ENCODE measurements at places on chromosomes 13 and 19. TPM values are rescaled to one million over a fixed set of nuclear protein-coding genes. Genes with fewer than 3 reads are reported as not detected.
A peak's percentile ranks its signal among the peaks of the same experiment; 100 is the strongest.

F10 gene
- total RNA-seq = not detected

SERP2 gene
- not detected for total RNA-seq

FFAR3 gene
- total RNA-seq = not detected

SAE1 gene
- total RNA-seq = 168 TPM

GRCh38 chr19:56270676-56271075 is 1.9 kb upstream of the EDDM13 start:
- DNase-seq = no peak

DNA sequence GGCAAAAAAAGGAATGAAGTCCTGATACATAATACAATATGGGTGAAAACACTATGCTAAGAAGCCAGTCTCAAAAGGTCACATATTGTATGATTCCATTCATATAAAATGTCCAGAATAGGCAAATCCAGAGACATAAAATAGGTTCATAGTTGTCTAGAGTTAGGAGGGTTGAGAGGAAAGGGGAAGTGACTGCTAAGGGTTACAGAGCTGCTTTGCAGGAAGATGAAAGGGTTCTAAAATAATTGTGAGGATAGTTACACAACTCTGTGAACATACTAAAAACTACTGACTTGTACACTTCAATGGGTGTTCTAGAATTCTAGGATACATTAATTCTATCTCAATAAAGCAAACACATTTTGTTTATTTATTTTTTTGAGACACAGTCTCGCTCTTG is 25.7 kb downstream of the CAB39L start:
- no peak for DNase-seq

DNA sequence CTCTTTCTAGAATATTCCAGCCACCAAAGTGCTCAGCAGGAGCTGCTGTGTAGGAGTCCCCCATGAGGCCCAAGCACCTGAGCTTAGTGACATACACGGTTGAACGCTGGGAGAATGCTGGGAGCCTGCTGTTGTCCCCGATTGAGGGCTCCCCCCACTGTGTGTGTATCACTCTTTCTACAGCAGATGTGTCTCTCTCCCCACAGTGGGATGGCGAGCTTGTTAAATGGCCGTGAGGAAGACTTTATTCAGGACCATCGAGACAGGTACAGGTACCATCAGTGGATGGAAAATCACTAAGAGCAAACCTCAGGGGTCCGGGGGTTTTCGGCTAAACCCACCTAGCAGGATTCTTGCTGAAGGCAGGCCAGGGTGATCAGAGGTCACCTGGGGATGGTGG is 22.7 kb downstream of the EPN1 start:
- no peak for DNase-seq

DNA sequence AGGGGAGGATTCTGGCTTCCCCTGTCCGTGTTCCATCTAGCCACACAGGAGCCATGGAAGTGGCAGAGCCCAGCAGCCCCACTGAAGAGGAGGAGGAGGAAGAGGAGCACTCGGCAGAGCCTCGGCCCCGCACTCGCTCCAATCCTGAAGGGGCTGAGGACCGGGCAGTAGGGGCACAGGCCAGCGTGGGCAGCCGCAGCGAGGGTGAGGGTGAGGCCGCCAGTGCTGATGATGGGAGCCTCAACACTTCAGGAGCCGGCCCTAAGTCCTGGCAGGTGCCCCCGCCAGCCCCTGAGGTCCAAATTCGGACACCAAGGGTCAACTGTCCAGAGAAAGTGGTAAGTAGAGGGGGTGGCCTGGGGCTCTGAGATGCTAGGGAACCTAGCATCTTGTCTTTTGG is 1.5 kb downstream of the BABAM1 start:
- DNase-seq = no peak

DNA sequence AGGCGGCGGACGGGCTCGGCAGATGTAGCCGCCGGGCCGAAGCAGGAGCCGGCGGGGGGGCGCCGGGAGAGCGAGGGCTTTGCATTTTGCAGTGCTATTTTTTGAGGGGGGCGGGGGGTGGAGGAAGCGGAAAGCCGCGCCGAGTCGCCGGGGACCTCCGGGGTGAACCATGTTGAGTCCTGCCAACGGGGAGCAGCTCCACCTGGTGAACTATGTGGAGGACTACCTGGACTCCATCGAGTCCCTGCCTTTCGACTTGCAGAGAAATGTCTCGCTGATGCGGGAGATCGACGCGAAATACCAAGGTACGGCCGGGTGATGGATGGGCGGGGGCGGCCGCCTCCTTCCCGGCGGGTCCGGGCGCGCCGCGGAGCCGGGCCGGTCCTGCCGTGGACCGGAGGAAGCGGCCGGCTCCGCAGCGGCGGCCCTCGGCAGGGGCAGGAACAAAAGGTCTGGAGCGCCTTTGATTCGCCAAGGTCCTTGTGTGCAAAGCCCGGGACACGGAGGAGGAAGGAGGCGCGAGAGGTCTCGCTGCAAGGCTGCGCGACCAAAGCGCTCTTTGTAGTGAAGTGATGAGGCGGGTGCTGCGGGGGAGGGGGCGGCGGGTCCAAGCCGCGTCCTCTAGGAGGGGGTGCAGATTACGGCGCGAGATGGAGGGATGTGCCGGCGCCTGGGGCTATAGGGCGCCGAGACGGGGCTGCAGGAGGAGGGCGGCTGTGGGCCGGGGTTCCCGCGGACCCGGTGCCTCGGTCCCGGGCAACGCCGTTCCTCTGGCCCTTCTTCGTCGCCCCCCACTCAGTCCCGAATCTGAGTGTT is 689 bp downstream of the ING1 start:
- peak; percentile 73 for DNase-seq

DNA sequence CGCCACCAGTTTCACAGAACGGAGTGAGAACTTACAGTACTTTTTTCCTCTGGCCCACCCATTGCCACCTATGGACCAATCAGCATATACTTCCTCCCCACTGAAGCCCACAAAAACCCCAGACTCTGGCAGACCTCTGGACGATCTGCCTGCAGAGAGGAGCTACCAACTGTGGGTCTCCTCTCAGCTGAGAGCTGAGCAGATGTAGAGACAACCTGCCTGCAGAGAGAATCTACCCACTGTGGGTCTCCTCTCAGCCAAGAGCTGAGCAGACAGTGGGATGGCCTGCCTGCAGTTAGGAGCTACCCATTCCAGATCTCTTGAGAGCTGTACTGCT is 69.7 kb downstream of the PIBF1 start:
- no peak for DNase-seq

DNA sequence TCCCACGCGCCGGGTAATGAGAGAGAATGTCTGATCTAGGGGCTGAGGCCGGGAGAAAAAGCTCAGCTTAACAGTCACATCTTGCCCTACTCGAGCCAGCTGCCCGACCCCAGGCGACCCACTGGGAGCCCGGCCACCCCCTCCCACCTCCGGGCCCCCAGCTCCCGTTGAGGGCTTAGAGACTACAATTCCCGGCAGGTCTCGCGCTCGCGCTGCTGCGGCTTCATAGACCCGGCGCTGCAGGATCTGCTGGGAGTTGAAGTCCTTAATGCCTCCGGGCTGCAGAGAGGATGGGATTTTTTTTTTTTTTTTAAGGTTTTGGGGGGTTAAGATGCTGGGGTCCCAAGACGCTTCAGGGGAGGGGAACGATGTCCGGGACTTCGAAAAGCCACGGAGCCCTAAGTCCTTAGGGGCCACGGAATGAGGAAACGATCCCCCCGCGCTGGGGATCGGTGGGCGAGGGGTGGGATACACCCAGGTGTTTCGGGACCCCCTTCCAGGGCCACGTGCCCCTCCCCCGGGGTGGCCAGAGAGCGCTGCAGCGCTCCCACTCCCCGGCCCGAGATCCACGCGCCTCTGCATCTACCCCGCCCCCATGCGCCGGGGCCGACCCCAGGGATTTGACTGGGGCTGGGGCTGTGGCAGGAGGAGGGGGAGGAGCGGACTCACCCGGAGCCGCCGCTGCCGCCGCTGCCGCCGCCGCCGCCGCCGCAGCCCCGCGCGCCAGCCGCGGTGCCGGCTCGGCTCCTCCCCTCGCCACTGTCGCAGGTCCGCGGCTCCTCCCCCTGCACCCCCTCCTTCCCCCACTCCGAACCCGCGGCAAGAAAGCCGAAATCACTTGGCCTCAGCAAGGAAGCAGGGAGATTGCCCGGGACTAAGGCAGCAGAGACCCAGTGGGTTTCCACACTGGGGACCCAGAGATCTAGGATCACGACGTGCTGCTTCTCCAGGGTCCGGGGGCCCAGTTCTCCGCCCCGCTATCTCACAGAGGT is at the start of gene SYT3:
SYT3 (minus strand) TSS at position 761 of the 992 bp plus-strand sequence. CDS start 2,470 bp downstream, outside the sequence.
- DNase-seq = no peak

GRCh38 chr19:15108845-15109767 is 1.9 kb downstream of the SYDE1 start:
- no peak for DNase-seq

DNA sequence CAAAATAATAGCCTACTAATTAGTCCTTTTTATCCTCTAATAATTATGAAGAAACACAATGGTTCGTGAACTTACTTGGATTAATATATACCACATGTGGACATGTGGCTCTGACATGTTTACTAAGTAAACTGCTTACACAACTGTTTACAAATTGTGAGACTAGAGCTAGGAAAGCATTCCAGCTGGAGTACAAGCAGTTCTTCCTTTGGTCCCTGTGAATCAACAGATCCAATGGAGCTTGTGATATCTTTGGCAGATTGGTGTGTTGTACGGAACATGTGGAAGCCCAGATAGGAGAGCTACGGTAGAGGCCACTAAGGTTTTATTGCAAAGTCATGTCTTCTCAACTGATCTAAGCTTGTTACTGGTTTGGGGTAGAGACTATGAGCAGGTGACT is 145.5 kb upstream of the SPRY2 start:
- no peak for DNase-seq

- DNase-seq = no peak
These were observed 592.9 kb downstream of the KCTD12 start for GRCh38 chr13:76293346-76293745.

DNA sequence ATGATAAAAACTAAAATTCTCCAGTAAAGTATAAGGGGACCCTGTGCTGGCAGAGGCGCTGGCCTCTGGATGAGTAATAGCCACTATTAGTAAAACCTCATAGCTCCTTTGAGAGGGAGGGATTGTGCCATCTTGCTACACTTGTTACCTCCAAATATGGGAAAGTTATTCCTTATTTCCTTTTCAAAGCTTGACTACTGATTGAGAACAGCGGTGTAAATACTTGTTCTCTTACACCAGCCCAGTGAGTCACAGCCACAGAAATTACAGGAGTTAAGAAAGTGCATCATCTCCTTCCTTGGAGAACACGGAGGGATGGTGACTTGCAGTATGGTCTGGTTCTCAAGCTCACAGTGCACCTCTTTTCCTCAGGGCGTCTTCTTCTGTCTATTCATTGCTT is 379.0 kb downstream of the EFNB2 start:
- DNase-seq = no peak

- DNase-seq = no peak
These were observed 16.8 kb downstream of the POLR1D start for GRCh38 chr13:27638521-27638920.

DNA sequence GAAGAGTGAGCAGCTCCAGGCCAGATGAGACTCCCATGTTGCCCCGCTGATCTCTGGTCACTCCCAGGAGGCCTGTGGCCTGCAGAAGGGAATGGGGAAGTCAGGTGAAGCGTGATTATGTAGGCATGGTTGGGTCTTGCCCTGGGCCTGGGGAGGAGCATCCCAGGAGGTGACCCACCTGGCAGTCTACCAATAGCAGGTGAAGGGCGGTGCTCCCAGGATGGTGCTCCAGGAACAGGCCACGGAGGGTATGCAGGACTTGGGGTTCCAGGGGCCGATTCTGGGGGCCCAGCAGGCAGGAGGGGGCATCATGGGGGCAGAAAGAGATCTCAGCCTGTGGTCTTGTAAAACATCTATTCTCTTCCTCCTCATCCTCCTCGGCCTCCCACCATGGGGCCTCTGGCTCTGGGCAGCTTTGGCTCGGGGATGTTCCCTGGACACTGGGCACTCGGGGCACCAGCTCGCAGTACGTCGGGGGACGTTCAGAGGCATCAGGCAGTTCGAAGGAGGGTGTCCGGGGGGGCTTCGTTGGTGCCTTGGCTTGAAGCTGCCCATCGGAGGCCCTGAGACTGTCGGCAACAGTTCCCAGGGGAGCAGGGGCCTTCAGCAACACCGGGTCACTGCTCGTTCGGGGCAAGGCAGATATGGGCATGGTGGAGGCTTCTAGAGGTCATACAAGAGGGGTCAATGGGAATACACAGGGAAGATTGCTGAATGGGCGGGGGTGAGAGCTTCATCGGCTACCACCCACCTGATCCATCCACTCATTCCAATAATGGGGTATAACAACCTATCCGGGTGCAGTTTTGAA is 12.4 kb downstream of the SH2D3A start:
- DNase-seq = no peak

DNA sequence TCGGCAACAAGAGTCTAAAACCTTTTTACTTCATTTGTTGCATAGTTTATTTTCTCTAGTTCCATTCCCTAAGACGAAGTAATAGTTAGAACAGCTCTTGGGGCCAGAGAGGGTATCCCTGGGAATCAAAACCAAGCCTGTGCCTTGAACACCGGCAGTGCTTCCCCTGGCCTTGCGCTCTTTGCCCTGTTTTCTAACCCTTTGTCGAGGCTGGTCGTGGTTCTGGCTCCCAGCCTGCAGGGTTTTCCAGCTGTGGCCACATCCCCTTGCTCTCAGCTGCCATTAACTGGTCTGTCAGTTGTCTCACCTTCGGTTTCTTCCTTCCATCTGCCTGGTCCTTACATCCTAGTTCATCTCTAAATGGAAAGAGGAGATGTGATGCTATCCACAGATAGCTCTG is 61.0 kb downstream of the HSPH1 start:
- DNase-seq = no peak

Data from activated CD4-positive, alpha-beta T cell treated with anti-CD3 and anti-CD28 coated beads, Interleukin-2, amount 10 ng/mL, durations not matched to agents 7 days and 5 days (primary cell).